Mucosa of gallbladder (tissue), 1 donor: ENCODE measurements at places on chromosomes 1 and 21. TPM values are rescaled to one million over a fixed set of nuclear protein-coding genes. Genes with fewer than 3 reads are reported as not detected.

DNA sequence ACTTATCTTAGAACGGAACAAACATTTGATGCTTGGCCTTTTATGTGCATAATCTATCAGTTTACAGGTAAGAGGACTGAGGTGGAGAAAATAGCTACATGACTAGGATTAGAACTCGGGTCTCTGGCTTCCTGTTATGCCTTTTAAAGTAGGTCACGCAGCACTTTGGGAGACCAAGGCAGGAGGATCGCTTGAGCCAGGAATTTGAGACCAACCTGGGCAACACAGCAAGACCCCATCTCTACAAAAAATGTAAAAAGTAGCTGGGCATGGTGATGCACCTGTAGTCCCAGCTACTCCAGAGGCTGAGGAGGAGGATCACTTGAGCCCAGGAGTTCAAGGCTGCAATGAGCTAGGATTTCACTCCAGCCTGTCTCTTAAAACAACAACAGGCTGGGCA lies 81.9 kb upstream of the AKT3 start:
- DNase-seq: no peak

DNA sequence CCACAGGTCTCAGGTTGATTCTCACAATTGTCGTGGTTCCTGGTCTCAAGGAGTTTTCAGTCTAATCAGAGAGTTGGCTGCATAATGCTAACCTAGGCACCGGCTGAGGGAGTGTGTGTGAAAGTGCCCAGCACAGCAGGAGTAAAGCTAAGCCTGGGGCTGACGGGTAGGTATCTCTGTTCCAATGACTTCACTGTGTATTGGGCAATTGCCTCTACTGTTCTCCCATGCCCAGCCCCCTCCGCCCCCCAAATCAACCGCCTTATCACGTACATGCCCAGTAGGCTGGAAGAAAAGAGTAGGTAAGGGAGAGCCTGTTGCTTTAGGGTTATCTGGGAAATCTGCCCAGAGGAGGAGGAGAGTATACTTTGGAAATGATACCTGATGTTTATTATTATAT lies 54.7 kb downstream of the MRPS6 start:
- DNase-seq: no peak

The PRSS38 gene
- total RNA-seq: not detected

The FAM177B gene
- 36.8 TPM for total RNA-seq

- DNase-seq: no peak
Measured at GRCh38 chr1:61210435-61211154, 128.2 kb downstream of the NFIA start.
